ENCODE measurements at places on chromosomes 3 and 15.

DNA sequence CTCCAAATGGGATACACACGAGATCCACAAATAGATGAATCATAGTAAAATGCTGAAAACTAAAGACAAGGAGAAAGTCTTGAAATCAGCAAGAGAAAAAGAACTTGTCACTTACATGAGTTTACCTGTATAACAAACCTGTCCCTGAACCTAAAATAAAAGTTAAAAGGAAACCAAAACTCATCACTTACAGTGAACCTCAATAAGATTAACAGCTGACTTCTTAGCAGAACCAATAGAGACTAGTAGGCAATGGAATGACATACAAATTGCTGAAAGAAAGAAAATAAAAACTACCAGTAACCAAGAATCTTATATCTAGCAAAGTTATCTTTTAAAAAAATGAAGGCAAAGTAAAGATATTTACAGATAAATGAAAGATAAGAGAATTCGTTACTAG is 27.4 kb downstream of the SEC22A start:
- DNase-seq = no peak

DNA sequence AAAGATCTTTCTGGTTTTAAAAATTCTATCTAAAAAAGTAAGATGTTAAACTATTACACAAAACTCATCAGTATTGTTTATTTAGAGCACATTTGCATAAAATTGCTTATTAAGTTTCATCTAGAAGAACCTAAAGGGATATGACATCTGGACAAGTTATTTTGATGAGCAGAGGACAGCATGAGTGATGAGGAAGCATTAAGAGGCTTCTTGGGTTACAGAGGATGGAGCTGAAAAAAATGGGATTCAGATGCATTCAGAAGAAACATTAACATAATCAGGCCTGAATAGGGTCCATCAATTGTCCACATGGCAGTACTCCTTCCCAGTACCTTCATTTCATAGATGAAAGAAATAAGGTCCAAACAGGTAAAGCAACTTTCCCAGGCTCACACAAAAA is 41.6 kb downstream of the IMPG2 start:
- no peak for DNase-seq

GRCh38 chr3:51547274-51547673 is 8.8 kb downstream of the RAD54L2 start:
- no peak for DNase-seq

GRCh38 chr3:20215636-20216035 is 29.6 kb upstream of the SGO1 start:
- no peak for DNase-seq

- no peak for DNase-seq
Observed at GRCh38 chr3:40019376-40019775, 210.0 kb downstream of the MYRIP start.

GRCh38 chr3:67349551-67350174 is 304.7 kb downstream of the SUCLG2 start:
- no peak for DNase-seq

- peak; percentile 65 for DNase-seq
Observed at GRCh38 chr3:194687638-194688199, 2.0 kb downstream of the FAM43A start.

DNA sequence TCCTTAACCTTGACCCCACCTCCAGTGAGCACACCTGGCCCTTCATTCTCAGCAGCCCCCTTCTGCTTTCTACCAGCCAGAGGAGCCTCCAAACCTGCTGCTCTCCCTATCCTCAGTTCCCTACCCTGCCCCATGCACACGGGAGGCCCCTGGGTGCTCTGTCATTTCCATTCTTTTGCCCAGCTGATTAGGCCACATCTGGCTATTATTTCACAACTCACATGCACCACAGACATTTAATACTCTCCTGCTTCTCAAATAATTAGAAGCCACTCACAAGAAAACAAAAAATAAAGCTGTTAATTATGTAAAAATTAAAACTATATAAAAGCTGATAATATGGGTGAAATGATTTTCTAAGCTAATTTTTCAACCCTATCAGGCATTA is 50.7 kb downstream of the MYLK start:
- no peak for DNase-seq

DNA sequence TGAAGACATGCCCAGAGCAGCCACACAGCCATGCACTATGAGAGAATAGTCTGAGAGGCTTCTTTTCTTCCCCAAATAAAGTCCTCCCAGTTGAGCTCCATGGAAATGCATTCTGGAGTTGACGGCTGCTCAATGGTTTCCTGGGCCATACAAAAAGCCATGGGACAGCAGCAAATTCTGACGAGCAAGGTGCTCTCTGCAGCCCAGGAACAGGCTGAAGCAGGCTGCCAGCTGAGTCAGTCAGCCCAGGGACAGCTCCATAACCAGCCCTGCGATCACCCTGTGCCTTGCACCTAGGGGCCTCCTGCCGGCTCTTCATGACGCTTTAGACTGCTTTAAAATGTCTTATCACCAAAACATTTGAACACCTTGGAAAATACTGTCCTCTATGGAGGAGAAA is 256.3 kb upstream of the CHRNA7 start:
- DNase-seq = no peak

DNA sequence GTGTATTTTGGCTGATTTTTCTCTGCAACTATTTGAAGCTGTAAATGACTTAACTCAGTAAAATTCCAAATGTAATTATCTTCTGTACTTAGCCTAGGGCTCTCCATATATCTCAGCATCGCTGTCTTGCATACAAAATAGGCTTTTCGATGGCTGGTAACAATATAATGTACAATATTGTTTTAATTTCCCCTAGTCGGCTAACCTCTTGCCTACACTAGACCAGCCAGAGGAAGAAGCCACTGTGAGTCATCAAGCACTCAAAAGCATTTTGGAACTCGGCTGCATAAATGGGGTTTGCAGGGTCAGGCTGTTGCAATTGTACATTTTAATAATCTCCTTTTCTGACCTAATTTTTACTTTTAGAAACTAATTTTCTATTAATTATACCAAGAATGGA is 583.8 kb downstream of the FOXP1 start:
- DNase-seq = no peak

GRCh38 chr3:156626104-156626503 is 48.3 kb upstream of the TIPARP start:
- no peak for DNase-seq

DNA sequence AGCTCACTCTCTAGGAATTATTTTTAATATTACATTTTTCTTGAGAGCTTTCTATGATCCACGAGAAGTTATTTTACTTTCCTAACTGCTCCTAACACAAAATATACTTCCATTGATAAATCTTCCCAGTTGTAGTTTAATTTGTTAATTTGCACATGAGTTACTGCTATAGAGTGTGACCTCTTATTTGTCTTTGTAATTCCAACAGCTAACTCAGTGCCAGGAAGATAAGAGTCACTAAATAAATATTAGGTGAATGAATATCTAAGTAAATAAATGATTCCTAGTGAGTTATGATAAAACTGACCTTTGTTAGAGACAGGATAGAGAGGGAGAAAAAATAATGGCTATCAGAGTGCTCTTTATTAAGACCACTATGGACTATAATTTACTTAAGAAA is 319.9 kb downstream of the NAALADL2 start:
- DNase-seq = no peak

DNA sequence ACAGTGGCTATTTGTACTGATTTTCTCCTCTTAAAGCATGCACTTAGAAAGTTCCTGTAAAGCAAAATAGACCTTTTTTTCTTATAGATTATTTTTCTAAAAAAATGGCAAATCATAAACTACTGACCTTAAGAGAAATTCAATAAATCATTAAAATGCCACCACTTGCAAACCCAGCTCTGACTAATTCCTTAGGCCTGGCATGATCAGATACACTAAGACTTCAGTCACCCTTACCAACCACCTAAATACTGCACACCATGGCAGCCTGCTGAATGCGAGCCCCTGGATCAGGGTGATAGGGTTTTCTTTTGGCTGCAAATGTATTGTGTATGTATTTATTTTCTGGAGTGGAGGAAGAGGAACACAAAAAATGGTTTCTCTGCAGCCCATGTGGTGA is 370.6 kb upstream of the TBL1XR1 start:
- DNase-seq = no peak
